ENCODE measurements at places on chromosomes 7 and 10. TPM values are rescaled to one million over a fixed set of nuclear protein-coding genes. Genes with fewer than 3 reads are reported as not detected.
A peak's percentile ranks its signal among the peaks of the same experiment; 100 is the strongest.

DNA sequence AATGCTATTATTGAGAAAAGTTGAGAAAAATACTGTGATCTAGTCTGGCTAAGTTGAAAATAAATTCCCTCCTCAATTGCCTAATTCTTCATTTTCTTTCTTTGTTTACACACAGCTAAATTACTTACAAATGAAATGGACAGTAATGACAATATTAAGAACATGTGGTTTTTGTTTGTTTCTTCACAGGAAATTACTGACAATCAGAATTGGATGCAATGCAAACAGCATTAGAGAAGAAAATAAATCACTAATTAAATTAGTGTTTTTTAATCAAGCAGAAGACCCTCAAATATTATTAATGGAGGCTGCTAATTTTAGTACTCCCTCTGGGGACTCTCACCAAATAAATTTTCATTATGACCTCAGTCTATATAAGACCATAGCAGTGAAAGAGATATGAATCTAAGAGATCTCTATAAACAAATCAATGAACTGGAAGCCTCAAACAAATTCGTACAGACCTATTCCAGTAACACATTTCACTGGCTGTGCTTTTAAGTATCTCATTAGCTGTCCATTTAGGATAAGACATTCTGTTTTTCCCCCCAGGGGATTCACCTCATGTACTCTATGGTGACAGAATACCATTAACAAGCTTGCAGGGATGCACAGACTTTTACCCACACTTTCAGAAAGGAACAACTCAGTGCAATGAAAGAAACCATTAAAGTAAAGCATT is 202.0 kb upstream of the DGKB start:
- H3K4me3 ChIP-seq, result no peak overlapping the region
- no peak overlapping the region for H3K27ac ChIP-seq
- H3K36me3 ChIP-seq, result no peaks in the 10 kb centered on the region

Gene GRM3
- not detected for total RNA-seq

Gene PON3
- total RNA-seq, result 3.3 TPM

GRCh38 chr10:47294057-47294456 is 5.9 kb upstream of the GDF10 start:
- H3K27me3 ChIP-seq, result no peaks in the 10 kb centered on the region
- no peak overlapping the region for H3K27ac ChIP-seq
- H3K36me3 ChIP-seq, result no peaks in the 10 kb centered on the region
- no peak for DNase-seq

- no peaks in the 10 kb centered on the region for H3K27me3 ChIP-seq
- DNase-seq, result no peak
Measured at GRCh38 chr7:46568420-46569132, 647.5 kb upstream of the IGFBP3 start.

GRCh38 chr7:151428378-151429236 is 11.3 kb downstream of the CRYGN start:
- peak overlapping the region; percentile 13 for H3K27ac ChIP-seq
- H3K4me3 ChIP-seq, result no peak overlapping the region
- DNase-seq, result no peak
- no peaks in the 10 kb centered on the region for H3K36me3 ChIP-seq
- H3K27me3 ChIP-seq, result no peaks in the 10 kb centered on the region
- H3K4me1 ChIP-seq, result peaks cover 35% of the 10 kb centered on the region

Gene SEMA3A
- 2.9 TPM for total RNA-seq

GRCh38 chr10:95208702-95209391 is 14.8 kb downstream of the ACSM6 start:
- H3K27ac ChIP-seq, result no peak overlapping the region
- no peaks in the 10 kb centered on the region for H3K27me3 ChIP-seq
- H3K4me1 ChIP-seq, result no peaks in the 10 kb centered on the region
- H3K4me3 ChIP-seq, result no peak overlapping the region

DNA sequence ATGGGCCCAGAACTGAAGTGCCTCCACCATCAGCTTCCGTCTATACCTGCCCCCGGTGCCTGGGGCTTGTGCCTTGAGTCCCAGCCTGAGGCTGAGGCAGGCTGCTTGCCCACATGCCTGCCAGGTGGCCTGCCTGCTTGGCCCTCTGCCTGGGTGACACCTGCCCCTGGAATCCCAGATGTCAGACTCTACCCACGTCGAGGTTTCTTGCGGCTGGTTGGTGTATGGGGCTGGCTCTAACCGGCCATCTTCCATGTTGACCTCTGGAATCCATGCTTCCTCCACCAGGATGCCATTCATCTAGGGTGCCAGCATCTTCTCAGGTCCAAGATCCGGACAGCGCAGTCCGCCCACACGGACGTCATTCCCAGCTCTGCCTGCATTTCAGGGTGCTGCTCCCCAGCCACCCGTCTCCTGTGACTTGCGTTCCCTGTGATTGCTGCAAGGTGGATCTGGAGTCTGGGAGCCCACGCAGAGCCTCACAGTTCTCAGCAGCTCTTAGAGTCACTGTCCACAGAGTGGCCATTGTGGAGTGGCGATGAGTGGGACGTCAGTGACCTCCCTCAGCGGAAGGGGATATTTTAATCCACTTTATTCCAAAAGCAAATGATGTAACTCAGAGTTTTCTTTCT is 298.1 kb downstream of the TCERG1L start:
- DNase-seq, result no peak
- H3K4me1 ChIP-seq, result no peaks in the 10 kb centered on the region
- H3K4me3 ChIP-seq, result no peak overlapping the region
- no peaks in the 10 kb centered on the region for H3K36me3 ChIP-seq
- H3K27me3 ChIP-seq, result no peaks in the 10 kb centered on the region

GRCh38 chr7:134891696-134892678 is 94.3 kb upstream of the AGBL3 start:
- no peaks in the 10 kb centered on the region for H3K27me3 ChIP-seq
- H3K36me3 ChIP-seq, result no peaks in the 10 kb centered on the region
- H3K4me1 ChIP-seq, result peaks cover 41% of the 10 kb centered on the region
- no peak for DNase-seq

DNA sequence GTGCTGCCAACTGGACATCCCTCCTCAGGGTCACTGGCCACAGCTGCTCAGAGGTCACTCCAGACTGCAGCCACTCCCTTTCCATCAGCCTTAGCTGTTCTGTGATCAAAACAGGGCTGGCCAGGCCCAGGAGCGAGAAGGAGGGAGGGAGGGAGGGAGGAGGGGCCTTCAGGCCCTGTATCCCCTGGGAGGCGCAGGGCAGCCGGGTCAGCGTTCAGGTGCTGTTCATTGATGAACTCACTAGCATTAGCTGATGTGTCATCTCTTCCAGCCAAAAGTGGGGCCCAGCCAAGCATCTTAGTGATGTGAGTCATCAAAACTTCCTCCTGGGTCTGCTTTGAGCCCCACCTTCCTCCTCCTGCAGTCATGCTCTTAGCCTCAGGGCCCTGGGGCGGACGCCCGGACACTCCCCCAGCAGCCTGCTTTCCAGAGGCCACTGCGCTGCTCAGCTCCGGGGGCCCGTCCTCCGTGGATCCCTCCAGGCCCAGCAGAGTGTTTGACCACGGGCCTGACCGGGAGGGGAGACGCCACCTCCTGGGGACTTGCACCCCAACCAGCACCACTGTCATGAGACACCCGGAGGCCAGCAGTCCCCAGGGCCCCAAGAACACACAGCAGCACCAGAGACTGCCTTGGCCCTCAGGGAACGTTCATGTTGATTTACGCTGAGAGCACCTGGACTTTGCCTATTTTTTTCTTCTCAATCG is 149.2 kb downstream of the PRKAG2 start:
- DNase-seq, result peak; percentile 77
- no peak overlapping the region for H3K4me3 ChIP-seq
- peaks cover 9% of the 10 kb centered on the region for H3K4me1 ChIP-seq
- no peaks in the 10 kb centered on the region for H3K27me3 ChIP-seq
- H3K27ac ChIP-seq, result peak overlapping the region; percentile 50

- H3K4me1 ChIP-seq, result no peaks in the 10 kb centered on the region
- no peak overlapping the region for H3K4me3 ChIP-seq
- no peaks in the 10 kb centered on the region for H3K27me3 ChIP-seq
- H3K36me3 ChIP-seq, result no peaks in the 10 kb centered on the region
- no peak overlapping the region for H3K27ac ChIP-seq
- no peak for DNase-seq
Measured at GRCh38 chr10:114694062-114694461, 36.0 kb upstream of the ABLIM1 start.

DNA sequence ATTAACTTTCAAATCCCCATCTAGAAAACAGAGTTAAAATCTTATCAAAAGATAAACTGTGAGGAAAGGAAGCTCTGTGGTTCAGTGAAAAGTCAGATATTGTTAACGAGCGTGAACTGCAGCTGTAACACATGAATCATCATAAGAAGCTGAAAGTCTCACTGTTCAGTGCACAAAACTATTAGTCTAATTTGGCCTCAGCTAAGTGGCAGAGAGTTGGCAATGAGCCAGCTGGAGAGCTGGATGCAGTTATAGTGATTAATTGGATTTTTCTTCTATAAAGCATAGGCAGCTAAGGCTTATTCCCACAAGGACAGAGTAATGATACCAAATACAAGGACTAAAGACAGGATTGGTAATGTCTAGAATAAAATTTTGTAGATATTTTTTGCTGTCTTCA is 101.1 kb upstream of the ABCB5 start:
- no peaks in the 10 kb centered on the region for H3K36me3 ChIP-seq
- no peaks in the 10 kb centered on the region for H3K27me3 ChIP-seq
- H3K27ac ChIP-seq, result peak overlapping the region; percentile 53
- DNase-seq, result peak; percentile 41
- H3K4me1 ChIP-seq, result no peaks in the 10 kb centered on the region
- H3K4me3 ChIP-seq, result no peak overlapping the region

DNA sequence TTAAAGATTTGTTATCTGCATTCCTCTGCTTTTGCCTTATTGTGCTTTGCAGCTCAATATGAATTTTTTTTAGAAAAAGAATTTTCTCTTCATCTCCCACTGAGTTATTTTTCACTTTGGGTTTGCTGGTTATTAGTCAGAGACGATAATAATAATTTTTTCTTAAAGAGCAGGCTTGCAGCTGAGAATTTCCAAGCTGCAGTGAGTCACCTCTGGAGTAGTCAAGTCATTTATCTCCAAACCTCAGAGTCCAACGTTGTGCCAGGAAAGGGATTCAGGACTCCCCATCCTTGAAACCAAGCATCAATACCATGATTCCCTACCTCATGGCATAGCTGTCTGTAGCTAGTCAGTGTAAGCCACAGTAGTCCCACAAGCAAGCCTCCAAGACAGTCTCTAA is 15.2 kb upstream of the EGR2 start:
- H3K4me1 ChIP-seq, result no peaks in the 10 kb centered on the region
- no peaks in the 10 kb centered on the region for H3K36me3 ChIP-seq
- no peak overlapping the region for H3K27ac ChIP-seq
- no peak for DNase-seq

- H3K4me1 ChIP-seq, result no peaks in the 10 kb centered on the region
- H3K36me3 ChIP-seq, result no peaks in the 10 kb centered on the region
- H3K27me3 ChIP-seq, result no peaks in the 10 kb centered on the region
- H3K27ac ChIP-seq, result no peak overlapping the region
- DNase-seq, result no peak
Measured at GRCh38 chr7:146892151-146892550, 775.5 kb downstream of the CNTNAP2 start.

Gene CCL26
- 3.8 TPM for total RNA-seq

DNA sequence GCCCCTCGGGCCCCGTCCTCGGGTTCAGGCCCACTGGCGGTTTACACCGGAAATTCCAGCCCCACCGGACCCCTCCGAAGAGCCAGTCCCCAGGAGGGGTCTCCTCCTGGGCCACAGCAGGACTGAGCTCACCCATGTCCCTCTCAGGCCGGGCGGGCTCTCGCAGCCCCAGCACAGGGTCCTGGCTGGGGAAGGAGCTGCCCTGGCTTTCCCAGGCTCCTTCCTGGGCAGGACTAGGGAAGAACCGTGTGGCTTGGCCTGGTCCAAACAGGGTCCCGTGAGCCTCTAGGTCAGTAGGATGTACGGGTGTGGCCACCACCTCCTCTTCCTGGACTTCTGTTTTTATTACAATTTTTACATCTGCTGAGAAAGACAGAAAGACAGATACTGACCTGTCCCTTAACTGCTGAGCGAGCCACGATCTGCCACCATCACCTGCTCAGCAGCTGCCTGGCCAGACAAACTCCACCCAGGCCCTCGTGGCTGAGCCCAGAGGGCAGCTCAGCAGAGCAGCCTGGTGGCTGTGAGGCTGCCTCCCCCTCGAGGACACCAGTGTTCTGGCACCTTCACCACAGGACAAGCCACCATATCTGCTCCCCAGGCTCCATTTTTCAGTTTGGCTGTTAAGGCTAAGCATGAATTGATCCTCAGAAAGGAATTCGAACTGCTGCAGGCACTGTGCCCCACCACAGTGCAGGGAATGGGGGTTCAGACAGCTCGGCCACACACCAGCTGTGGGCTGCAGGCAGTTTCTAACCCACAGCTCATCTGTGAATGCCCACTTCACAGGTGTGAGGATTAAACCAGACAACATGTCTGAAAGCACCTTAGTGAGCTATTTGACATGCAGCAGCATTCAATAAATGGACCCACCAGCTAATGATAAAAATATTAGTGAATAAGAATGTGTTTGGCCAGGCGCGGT is 14.5 kb upstream of the ZNF777 start:
- H3K4me1 ChIP-seq, result no peaks in the 10 kb centered on the region
- no peak overlapping the region for H3K4me3 ChIP-seq
- no peak overlapping the region for H3K27ac ChIP-seq
- H3K36me3 ChIP-seq, result peaks cover 15% of the 10 kb centered on the region

- no peaks in the 10 kb centered on the region for H3K4me1 ChIP-seq
- no peaks in the 10 kb centered on the region for H3K36me3 ChIP-seq
- H3K27ac ChIP-seq, result no peak overlapping the region
- DNase-seq, result no peak
- H3K27me3 ChIP-seq, result no peaks in the 10 kb centered on the region
- no peak overlapping the region for H3K4me3 ChIP-seq
Measured at GRCh38 chr7:141585592-141586510, 34.6 kb downstream of the AGK start.

- H3K27ac ChIP-seq, result no peak overlapping the region
- no peaks in the 10 kb centered on the region for H3K27me3 ChIP-seq
- no peak for DNase-seq
- no peaks in the 10 kb centered on the region for H3K36me3 ChIP-seq
- H3K4me3 ChIP-seq, result no peak overlapping the region
- H3K4me1 ChIP-seq, result no peaks in the 10 kb centered on the region
Measured at GRCh38 chr10:53276797-53277196, 504.2 kb upstream of the MBL2 start.

Gene VWA2
- 1.6 TPM for total RNA-seq

Gene HTR5A
- total RNA-seq, result not detected

DNA sequence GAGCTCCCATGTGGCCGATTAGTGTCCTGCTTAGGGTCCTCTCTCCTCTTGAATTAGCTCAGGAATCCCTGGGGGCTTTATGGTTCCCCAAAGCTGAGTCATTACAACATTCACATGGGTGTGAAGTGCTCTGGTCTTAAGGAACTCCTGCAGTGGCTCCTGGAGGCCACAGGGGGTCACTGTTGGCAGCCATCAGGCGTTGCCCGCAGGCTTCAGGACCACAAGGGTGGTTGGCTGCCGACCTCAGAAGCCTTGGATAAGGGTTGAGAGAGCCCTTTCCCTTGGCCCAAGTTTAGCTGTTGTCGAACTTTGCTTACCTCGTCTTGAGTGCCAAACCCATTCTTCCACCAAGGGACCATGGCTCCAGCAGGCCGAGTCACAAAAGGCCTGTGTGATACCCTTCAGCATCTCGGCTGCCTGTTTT is 61.7 kb downstream of the SH2D4B start:
- no peak overlapping the region for H3K4me3 ChIP-seq
- H3K27ac ChIP-seq, result no peak overlapping the region
- H3K36me3 ChIP-seq, result no peaks in the 10 kb centered on the region
